ENCODE measurements at places on chromosomes 3 and 15.

GRCh38 chr3:40877631-40878463, 321.5 kb upstream of the CTNNB1 start:
- H3K27me3 ChIP-seq = peaks cover 4% of the 10 kb centered on the region
- H3K27ac ChIP-seq = no peak overlapping the region
- no peaks in the 10 kb centered on the region for H3K36me3 ChIP-seq
- no peak for DNase-seq
- H3K4me3 ChIP-seq = no peak overlapping the region

DNA sequence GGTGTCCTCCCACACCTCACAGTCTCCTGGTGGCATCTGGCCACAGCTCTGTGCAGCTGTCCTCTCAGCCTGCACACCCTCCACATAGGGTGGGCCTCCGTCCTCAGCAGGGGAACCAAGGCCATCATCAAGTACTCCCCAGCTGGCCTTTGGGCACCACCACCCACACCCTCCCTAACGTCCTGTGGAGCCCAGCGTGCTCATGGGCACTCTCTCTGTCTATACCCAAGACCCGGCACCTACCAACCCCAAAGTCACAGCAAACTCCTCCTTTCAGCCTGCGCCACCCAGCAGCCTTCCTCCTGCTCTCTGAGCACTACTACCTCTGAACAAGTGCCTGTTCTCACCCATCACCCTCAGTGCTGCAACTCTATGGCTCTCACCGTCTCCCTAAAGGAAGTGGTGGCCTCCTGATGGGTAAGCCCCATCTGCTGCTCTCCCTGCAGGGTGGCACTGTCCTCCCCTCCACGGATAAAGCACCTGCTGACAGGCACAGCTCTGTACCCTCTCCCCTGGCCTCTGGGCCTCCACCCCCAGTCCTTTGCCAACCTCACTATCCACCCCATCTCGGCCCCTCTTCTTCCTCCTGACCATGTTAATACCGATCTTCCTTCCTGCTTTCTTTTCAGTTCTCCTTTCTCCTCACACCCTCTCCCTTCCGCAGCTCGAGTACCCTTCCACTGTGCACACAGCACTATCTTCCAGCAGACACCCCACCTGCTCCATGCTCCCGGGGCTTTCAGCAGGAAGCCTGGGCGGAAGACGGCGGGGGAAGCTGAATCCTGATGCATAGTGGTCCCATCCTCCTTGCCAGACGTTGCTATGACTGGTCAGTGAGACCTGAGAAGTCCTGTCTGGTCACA, 31.5 kb downstream of the SLC41A3 start:
- H3K4me1 ChIP-seq = peaks cover 16% of the 10 kb centered on the region
- peak overlapping the region; percentile 37 for H3K27ac ChIP-seq
- H3K4me3 ChIP-seq = no peak overlapping the region
- H3K36me3 ChIP-seq = peaks cover 2% of the 10 kb centered on the region
- DNase-seq = no peak

DNA sequence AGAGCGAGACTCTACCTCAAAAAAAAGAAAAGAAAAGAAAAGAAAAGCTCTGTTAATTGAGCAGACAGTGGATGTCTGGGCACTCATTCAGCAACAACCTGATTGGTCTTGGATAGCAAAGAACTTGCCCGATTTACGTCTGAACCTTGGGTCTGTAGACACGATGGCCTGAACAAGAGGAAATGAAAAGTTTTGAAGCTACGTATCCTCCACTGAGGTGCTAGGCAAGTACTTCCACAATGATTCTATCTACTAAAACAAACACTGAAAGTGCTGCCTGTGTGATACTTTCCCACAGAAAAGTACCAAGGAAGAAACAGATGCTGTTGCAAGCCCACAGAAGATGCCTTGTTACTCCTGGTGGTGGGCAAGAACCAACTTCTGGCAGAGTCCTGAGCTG, 21.8 kb upstream of the MUSTN1 start:
- DNase-seq = no peak
- no peak overlapping the region for H3K4me3 ChIP-seq
- H3K4me1 ChIP-seq = no peaks in the 10 kb centered on the region
- no peaks in the 10 kb centered on the region for H3K27me3 ChIP-seq
- no peaks in the 10 kb centered on the region for H3K36me3 ChIP-seq

DNA sequence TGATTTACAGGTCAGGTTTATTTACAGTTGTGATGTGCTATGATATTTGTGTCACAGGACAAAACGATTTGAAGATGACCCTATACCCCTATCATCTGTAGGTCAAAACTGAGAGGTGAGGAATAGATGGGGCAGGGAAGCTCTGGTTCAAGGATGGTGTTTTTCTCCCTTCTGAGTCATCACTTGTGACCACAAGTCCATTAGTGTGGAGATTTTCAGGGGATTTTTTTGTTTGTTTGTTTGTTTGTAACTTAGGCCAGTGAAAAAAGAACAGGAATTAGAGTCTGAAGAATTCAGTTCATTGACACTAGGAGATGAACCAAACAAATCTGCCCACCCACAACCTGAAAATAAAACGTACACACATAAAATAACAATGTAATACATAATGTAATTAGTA, 62.7 kb upstream of the FAM98B start:
- DNase-seq = no peak
- H3K36me3 ChIP-seq = no peaks in the 10 kb centered on the region
- H3K4me1 ChIP-seq = no peaks in the 10 kb centered on the region
- peaks cover 15% of the 10 kb centered on the region for H3K27me3 ChIP-seq

DNA sequence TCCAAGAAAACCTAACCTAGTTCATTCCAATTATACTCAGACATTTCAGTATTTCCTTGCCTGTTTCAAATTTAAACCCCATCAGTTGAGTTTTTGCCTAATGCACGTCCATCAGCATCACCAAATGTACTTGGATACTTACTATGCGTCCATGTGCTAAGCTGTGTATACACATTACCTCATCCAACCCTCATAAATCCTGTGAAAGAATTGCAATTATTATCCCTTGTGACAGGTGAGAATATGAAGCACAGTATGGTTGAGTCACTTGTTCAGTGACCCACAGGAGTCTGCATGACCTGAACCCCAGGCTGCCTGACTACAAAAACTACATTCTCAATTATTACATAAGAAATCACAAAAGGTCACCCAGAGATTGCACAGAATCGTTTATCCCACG, 2.5 kb downstream of the OR5K2 start:
- no peak overlapping the region for H3K27ac ChIP-seq
- H3K36me3 ChIP-seq = peaks cover 11% of the 10 kb centered on the region
- DNase-seq = no peak
- H3K27me3 ChIP-seq = no peaks in the 10 kb centered on the region
- H3K4me3 ChIP-seq = no peak overlapping the region
- peaks cover 16% of the 10 kb centered on the region for H3K4me1 ChIP-seq

DNA sequence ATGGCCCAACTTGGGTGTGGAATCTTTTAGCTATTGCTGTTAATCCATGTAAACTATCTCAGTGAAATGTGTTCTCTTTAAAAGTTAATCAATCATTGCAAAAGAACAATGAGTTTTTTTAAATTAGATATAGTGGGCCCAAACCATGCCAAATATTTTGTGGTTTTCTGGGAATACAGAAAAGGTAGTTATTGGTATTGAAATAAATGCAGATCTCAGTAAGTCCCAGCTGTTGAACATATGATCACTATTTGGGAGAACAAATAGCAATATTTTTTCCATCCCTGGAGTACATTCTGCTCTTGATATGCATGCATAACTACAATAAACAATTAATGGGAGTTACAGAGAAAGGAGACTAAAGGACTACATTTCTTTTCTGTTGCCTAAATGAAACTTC, 36.0 kb upstream of the LEKR1 start:
- H3K36me3 ChIP-seq = no peaks in the 10 kb centered on the region
- DNase-seq = no peak
- peaks cover 34% of the 10 kb centered on the region for H3K4me1 ChIP-seq
- H3K4me3 ChIP-seq = no peak overlapping the region

DNA sequence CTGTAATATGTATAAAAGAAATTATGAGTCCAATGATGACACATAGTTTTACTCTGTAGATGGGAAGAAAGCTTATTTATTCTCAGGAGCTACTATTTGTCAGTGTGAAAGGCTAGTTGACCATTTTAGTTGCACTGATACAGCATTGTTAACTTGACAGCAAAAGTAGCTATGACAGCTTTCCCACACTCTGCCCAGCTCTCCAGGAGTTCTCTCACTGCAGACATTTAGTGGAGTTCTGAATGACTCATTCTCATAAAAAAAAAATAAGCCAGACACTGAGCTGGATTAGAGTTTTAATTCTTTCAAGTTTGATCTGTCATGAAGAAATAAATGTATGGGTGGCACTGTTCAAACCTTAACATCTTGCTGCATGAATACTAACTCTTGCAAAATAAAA, 77.2 kb upstream of the CFAP20DC start:
- no peaks in the 10 kb centered on the region for H3K4me1 ChIP-seq
- no peak for DNase-seq
- no peak overlapping the region for H3K27ac ChIP-seq
- peaks cover 1% of the 10 kb centered on the region for H3K27me3 ChIP-seq
- no peaks in the 10 kb centered on the region for H3K36me3 ChIP-seq

- no peak overlapping the region for H3K27ac ChIP-seq
- no peak for DNase-seq
- H3K4me1 ChIP-seq = peaks cover 7% of the 10 kb centered on the region
- peaks cover 33% of the 10 kb centered on the region for H3K27me3 ChIP-seq
Measured at GRCh38 chr3:169750665-169751064, 14.2 kb downstream of the TERC start.

DNA sequence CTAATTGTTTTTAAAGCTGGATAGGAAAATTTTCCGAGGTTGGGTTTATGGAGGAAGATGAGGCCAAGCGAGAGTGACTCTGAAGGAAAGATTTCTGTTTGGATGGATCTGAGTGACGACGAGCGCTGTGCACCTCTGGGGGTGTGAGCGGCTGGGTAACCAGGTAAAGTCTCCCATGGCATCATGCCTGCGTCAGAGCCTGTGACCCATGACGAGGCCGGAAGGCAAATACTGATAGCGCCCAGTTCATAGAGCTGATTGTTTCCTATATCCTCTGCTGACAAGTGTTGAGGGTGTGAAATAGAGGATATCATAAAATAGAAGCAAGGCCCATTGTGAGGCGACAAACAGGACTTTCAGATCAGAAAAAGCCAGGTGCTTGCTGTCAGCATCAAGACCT, 33.7 kb upstream of the MAGEF1 start:
- peaks cover 9% of the 10 kb centered on the region for H3K27me3 ChIP-seq
- H3K4me1 ChIP-seq = peaks cover 7% of the 10 kb centered on the region
- no peak for DNase-seq
- H3K36me3 ChIP-seq = no peaks in the 10 kb centered on the region
- no peak overlapping the region for H3K27ac ChIP-seq
- no peak overlapping the region for H3K4me3 ChIP-seq

GRCh38 chr15:73712107-73712506, 27.9 kb downstream of the CD276 start:
- no peak overlapping the region for H3K27ac ChIP-seq
- no peaks in the 10 kb centered on the region for H3K36me3 ChIP-seq
- DNase-seq = no peak
- H3K4me3 ChIP-seq = no peak overlapping the region

GRCh38 chr3:123113889-123114450, 47.1 kb downstream of the PDIA5 start:
- H3K4me3 ChIP-seq = no peak overlapping the region
- DNase-seq = no peak
- peaks cover 36% of the 10 kb centered on the region for H3K36me3 ChIP-seq
- no peak overlapping the region for H3K27ac ChIP-seq
- H3K27me3 ChIP-seq = no peaks in the 10 kb centered on the region
- H3K4me1 ChIP-seq = no peaks in the 10 kb centered on the region

DNA sequence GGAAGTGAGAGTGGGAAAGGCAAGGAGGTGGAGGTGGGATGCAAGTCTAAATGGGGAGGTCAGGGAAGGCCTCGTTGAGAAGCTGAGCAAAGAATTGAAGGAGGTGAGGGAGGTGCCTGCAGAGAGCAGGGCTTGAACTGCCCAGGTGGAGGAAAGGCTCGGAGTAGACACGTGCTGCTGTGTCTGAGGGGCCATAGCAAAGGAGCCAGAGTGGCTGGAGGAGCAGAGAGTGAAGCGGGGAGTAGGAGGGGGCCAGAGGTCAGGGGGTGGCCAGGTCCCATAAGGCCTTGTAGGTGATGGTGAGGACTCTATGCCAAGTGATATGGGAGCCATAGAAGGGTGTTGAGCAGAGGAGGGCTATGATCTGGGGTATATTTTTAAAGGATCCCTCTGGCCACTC, 21.4 kb upstream of the HRH1 start:
- H3K4me1 ChIP-seq = peaks cover 3% of the 10 kb centered on the region
- DNase-seq = no peak
- no peak overlapping the region for H3K27ac ChIP-seq
- H3K27me3 ChIP-seq = peaks cover 2% of the 10 kb centered on the region
- no peaks in the 10 kb centered on the region for H3K36me3 ChIP-seq

- H3K36me3 ChIP-seq = no peaks in the 10 kb centered on the region
- H3K27me3 ChIP-seq = peaks cover 3% of the 10 kb centered on the region
- H3K27ac ChIP-seq = no peak overlapping the region
- H3K4me3 ChIP-seq = no peak overlapping the region
- no peak for DNase-seq
- H3K4me1 ChIP-seq = no peaks in the 10 kb centered on the region
Measured at GRCh38 chr3:172839679-172840078, 89.2 kb downstream of the ECT2 start.

DNA sequence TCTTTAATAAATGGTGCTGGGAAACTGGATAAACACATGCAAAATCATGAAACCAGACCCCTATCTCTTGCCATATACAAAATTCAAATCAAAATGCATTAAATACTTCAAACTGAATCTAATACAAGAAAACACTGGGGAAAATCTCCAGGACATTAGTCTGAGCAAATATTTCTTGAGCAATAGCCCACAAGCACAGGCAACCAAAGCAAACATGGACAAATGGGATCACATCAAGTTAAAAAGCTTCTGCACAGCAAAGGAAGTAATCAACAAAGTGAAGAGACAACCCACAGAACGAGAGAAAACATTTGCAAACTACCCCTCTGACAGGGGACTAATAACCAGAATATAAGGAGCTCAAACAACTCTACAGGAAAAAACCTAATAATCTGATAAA, 6.3 kb downstream of the ANKRD28 start:
- no peak overlapping the region for H3K4me3 ChIP-seq
- peaks cover 46% of the 10 kb centered on the region for H3K4me1 ChIP-seq
- H3K27me3 ChIP-seq = no peaks in the 10 kb centered on the region
- H3K27ac ChIP-seq = peak overlapping the region; percentile 53

- H3K36me3 ChIP-seq = no peaks in the 10 kb centered on the region
- no peaks in the 10 kb centered on the region for H3K27me3 ChIP-seq
- no peak overlapping the region for H3K4me3 ChIP-seq
- H3K27ac ChIP-seq = no peak overlapping the region
Measured at GRCh38 chr3:59970796-59971195, 921.0 kb upstream of the CFAP20DC start.

DNA sequence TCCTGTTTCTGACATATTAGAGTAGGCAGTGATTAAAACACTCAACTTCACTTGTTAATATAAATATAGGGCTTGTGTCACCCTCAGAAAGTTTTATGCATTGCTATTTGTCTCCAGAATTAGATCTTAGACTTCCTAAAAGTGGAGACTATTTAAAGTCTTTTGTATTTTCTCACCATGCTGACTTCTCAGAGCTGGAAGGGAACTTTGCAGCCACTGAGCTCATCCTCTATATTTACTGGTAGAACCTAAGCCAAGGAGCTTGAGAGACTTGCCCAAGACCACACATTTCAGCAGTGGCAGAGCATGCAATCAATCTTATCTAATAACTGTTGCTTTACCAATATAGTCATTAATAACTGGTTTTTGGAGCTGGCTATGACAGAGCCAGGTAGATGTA, 53.2 kb downstream of the STAC start:
- H3K36me3 ChIP-seq = no peaks in the 10 kb centered on the region
- no peaks in the 10 kb centered on the region for H3K27me3 ChIP-seq
- H3K4me3 ChIP-seq = no peak overlapping the region

GRCh38 chr3:166199491-166199890, 362.3 kb upstream of the BCHE start:
- no peak for DNase-seq
- H3K4me3 ChIP-seq = no peak overlapping the region
- H3K27ac ChIP-seq = no peak overlapping the region
- no peaks in the 10 kb centered on the region for H3K27me3 ChIP-seq
- no peaks in the 10 kb centered on the region for H3K36me3 ChIP-seq
